HT-29 (cell line): ENCODE measurements at places on chromosomes 1 and 21. TPM values are rescaled to one million over a fixed set of nuclear protein-coding genes. Genes with fewer than 3 reads are reported as not detected.

- DNase-seq: no peak
Observed at GRCh38 chr21:42627527-42628289, 25.7 kb upstream of the PDE9A start.

- DNase-seq: no peak
Observed at GRCh38 chr1:47658161-47658920, 220.5 kb downstream of the FOXD2 start.

- DNase-seq: peak; percentile 81
Observed at GRCh38 chr1:32695098-32695904, 7.3 kb downstream of the SYNC start.

Gene NKAIN1
- total RNA-seq: not detected in 2 replicates
